ENCODE measurements at places on chromosomes 13 and 19.

DNA sequence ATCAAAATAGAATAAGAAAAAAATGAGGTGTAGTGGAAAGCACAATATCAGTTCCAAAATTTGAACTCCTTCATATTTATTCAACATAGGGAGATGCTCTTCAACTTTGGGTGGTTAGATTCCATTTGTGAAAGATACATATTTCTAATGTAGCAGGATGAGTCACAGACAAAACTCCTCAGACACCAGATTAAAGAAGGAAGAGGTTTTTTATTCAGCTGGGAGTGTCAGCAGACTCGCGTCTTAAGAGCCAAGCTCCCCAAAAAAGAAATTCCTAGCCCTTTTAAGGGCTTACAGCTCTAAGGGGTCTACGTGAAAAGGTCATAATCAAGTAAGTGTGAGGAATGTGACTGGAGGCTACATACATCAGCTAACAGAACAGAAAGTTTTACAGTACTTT, 6.8 kb upstream of the ZNF765 start:
- DNase-seq = no peak

- DNase-seq = no peak
Measured at GRCh38 chr19:20247016-20247683, 80.1 kb downstream of the ZNF486 start.

DNA sequence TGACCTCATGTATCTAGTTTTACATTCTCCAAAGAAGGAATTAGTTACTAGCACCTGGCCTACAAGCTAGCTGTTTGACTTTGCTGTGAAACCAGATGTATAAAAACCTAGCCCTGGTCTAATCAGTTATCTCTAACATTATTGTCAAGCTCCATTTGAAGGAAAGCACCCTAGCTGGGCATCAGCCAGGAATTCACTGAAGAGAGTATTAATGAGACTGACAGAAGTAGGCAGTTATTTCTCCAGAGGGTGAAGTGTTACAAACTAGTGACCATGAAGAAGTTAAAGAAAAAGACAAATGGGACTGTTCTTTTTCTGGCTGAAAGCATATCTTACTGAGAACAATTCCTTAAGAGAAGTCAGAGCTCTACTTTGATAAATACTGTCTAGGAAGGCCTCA, 2529.3 kb upstream of the PCDH20 start:
- DNase-seq = no peak

DNA sequence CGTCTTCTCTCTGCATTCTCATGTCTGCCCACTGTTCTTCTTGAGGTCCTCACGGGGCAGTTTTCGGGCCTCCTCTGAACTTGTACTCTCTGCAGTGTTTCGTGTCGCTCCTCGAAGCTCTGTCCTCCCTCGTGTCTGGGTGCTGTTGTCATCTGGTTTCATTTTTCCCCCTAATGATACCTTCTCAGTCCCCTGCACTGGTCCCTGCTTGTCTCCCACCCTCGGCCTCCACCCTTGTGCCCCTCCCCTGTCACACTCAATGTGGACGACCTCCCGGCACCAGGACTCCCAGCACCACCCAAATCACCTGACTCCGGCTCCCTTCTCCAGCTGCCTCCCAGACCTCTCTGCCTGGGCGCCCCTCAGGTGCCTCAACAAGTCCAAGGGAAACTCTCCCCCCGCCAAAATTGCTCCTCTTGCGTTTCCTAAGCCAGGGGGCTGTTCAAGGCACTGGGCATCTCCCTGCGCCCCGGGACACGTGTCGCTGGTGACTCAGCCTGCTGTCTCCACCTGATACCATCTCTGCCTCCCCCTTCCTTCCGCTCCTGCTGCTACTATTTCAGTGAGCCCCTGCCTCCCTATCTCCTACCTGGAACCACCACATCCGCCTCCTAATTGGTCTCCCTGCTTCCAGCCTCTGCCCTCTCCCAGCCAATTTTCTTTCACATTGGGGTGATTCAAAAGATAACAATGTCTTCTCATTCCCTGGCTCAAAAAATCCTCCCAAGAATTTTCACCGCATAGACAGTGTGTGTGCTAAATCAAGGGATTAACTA, 49.5 kb downstream of the RFX2 start:
- DNase-seq = peak; percentile 30

DNA sequence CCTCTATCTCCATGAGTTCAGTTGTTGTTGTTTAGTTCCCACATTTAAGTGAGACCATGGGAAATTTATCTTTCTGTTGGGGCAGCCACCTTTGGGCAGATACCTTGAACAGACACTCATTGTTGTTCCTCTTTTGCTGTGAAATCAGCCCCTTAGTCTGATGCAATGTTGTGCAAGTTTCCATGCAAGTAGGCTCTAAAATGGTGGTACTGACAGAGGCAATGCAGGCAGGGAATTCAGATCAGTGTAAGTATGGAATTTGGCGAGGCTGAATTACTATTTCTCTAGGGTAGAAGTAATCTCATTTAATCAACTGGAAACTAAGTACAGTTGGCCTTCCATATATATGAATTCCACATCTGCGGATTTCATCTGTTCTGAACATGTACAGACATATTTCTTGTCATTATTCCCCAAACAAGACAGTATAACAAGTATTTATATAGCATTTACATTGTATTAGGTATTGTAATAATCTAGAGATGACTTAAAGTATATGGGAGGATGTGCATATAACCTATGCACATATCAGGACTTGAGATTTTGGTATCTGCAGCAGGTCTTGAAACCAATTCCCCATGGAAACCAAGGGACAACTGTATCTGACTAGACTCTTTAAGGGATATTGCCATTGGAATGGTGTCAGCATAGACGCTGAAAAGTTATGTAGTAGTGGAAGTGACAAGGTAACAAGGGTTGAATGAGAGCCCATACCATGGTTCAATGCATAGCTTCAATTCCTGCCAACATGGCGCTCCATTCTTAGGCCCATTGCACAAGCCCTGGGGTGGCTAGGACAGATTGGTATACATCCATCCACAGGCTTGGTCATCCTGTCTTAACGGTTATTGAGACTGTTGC, 281.5 kb upstream of the HTR2A start:
- peak; percentile 33 for DNase-seq

GRCh38 chr13:111508902-111509509, 188.6 kb downstream of the TEX29 start:
- DNase-seq = no peak

DNA sequence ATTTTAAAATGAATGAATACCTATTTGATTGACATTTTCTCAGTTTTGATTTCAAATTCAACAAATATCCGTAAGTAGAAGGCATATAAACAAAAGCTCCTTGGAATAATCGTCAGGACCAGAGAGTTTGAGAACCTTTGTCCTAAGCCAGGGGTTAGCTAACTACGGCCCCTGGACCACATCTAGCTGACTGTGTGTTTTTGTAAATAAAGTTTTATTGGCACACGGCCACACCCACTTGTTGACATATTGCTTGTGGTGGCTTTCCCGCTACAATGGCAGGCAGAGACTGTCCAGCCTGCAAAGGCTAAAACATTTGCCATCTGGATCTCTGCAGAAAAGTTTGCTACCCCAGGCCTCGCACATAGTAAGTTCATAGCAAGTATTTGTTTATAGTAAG, 83.4 kb downstream of the GNG7 start:
- no peak for DNase-seq

GRCh38 chr13:40275155-40275554, 391.3 kb downstream of the FOXO1 start:
- no peak for DNase-seq

GRCh38 chr13:66911411-66911939, 318.7 kb downstream of the PCDH9 start:
- no peak for DNase-seq

DNA sequence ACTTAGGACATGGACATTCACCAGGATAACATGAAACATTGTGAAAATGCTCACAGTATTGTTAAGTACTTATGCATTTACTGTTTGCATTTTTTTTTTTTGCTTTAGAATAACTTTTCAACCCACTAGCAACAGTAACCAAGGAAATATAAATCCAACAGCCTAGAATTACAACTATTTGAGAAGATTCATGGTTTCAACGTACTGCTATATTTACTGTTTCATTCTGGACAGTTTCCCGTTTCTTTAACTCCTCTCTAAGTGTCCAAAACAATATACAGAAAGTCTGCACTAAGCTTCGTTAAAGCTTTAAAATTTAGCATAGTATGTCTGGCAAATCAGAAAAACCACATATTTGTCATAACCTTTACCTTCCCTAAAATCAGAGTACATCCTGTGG, 2.7 kb downstream of the SMAD9 start:
- no peak for DNase-seq

DNA sequence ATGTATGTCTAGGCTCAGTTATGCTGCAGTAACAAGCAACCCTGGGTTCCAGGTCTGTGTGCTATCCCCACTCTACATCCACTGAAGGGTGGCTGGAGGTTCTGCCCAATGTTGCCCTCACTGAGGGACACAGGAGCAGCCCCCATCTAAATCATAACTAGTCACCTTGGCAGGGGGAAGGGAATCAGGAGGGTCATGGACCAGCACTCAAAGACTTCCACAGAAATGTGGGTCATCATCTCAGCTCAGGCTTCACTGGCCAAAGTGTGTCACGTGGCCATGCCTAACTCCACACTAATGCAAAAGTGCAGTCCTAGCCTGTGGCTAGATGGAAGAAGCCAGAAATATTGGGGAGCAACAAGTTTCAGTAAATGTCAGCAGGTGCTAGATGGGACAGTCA, 137.3 kb upstream of the ZNF507 start:
- DNase-seq = no peak

DNA sequence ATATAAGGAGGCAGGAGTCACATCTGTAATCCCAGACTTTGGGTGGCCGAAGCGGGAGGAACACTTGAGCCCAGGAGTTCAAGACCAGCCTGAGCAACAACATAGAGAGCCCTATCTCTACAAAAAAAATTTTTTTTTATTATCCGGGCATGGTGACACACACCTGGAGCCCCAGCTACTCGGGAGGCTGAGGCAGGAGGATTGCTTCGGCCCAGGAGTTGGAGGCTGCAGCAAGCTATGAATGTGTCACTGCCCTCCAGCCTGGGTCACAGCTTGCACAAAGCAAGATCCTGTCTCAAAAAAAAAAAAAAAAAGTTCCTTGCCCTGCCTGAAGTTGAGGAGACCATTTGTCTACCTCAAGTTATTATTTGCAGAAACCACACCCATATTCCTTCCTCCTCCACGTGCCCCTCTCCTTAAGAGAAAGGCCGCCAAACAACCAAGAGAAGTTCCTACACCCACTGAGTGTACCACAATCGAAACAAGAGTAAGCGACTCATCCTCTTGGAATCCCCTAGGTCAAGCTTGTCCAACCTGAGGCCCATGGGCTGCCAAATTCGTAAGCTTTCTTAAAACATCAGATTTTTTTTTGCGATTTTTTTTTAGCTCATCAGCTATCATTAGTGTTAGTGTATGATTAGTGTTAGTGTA, 2.2 kb downstream of the ABCC4 start:
- DNase-seq = no peak

DNA sequence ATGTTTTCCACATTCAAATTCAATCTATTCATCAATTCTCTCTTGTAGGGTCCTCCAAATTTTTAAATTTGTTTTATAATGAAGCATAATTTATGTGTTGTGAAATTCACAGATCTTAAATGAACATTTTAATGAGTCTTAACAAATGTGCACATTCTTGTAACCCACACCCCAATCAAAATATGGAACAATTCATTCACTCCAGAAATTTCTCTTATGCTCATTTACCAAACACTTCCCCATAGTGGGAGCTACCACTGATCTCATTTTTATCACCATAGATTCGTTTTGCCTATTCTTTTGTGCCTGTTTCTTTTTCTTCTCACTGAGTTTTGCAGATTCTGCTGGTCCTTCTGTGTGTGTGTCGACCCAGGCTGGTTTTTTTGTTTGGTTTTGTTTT, 664.1 kb downstream of the EFNB2 start:
- DNase-seq = no peak

DNA sequence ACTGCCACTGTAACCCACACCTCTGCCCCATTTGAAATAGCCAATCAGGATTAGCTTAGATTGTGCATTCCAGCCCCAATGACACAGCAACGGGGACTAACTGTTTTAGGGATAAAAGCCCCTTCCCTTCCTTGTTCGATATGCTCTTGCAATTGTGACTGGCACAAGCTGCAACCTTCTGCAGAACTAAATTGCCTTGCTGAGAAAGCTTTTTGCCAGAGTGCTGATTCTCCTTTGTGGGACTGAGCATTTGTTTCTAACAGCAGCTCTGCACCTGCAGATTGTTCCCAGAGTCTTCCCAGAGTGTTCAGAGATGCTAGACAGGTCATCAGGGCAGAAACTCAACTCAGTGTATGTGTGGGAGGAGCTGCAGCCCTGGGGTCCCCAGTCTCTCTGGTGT, 115.8 kb downstream of the ZNF675 start:
- no peak for DNase-seq

- peak; percentile 67 for DNase-seq
Measured at GRCh38 chr13:114115191-114115671, 17.2 kb downstream of the RASA3 start.

- no peak for DNase-seq
Measured at GRCh38 chr13:105948143-105948542, 587.3 kb downstream of the EFNB2 start.

GRCh38 chr13:113148940-113149503, 9.4 kb upstream of the PROZ start:
- no peak for DNase-seq

DNA sequence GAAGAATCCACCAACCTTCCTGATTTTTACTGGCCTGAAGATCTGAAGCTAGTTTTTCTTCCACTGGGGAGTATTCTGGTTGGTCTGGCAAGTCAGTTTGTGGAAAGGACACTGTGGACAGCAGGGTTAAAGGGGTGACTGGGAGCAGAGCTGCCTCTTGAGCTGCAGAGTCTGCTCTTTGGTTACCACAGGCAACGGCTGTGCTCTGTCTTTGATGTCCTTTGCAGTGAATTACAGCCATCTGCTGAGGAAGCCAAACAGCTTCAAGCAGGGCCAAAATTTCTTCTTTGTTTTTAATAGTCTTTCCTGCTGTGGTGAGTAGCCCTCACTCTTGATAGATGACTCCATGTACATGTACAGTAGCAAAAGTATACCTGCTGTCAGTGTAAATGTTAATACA, 75.7 kb downstream of the ZNF100 start:
- DNase-seq = no peak

GRCh38 chr13:111632906-111633305, 312.5 kb downstream of the TEX29 start:
- DNase-seq = no peak

DNA sequence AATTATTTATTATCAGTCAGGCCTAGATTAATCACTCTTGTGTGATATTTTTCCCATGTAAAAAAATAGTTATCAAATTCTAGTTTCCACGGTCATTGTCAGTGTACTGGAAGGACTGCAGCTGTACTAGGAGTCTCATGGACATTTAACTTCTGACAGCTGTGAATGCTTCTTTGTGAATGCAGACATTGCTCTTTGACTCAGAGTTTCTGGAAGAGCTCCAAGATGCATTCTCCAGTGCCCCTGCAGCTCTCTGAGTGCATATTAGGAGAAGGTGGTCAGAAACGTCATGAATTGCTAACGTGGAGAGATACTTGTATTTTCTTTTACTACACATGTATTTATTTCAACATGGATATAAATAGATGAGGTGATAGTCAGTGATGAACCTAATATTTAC, 9.7 kb upstream of the SLITRK5 start:
- DNase-seq = no peak

DNA sequence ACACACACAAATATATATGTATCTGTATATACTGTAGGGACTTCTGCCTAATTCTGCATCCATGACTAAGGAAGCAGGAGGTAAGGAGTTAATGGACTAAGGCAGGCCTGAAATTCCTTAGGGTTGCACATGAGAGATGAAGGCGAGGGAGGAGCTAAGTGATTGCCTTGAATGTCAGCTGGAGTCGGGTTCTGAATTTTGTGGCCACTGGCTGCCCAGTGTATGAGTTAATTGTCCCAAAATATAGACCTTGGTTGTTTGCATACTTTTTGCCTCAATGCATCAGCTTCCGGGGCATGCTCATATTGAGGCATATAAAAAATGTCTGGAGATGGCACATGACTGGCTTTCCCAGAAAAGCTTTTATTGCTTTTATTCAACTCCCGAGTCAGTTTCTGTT, 245.5 kb downstream of the TDRD3 start:
- DNase-seq = no peak

All from Kasumi-1 (cell line).